Liver (tissue), 10 donors: ENCODE measurements at places on chromosomes 4 and X. TPM values are rescaled to one million over a fixed set of nuclear protein-coding genes. Genes with fewer than 3 reads are reported as not detected.

H2BW2 gene
- not detected for total RNA-seq

TMPRSS11A gene
- total RNA-seq = not detected

SULT1E1 gene
- total RNA-seq = 63.0 TPM

DDIT4L gene
- 0.14 TPM for total RNA-seq

MAGEA10 gene
- not detected for total RNA-seq

UXT gene
- total RNA-seq = 34.0 TPM

MAGEC2 gene
- total RNA-seq = not detected

ANXA10 gene
- total RNA-seq = 6.3 TPM

DNAAF6 gene
- not detected for total RNA-seq

ADH1C gene
- 74.3 TPM for total RNA-seq

RPA4 gene
- total RNA-seq = 0.28 TPM

F11 gene
- total RNA-seq = 54.6 TPM

CTAG1A gene
- total RNA-seq = not detected

GYPB gene
- 368 TPM for total RNA-seq
